ENCODE measurements at places on chromosomes 6 and 20.

DNA sequence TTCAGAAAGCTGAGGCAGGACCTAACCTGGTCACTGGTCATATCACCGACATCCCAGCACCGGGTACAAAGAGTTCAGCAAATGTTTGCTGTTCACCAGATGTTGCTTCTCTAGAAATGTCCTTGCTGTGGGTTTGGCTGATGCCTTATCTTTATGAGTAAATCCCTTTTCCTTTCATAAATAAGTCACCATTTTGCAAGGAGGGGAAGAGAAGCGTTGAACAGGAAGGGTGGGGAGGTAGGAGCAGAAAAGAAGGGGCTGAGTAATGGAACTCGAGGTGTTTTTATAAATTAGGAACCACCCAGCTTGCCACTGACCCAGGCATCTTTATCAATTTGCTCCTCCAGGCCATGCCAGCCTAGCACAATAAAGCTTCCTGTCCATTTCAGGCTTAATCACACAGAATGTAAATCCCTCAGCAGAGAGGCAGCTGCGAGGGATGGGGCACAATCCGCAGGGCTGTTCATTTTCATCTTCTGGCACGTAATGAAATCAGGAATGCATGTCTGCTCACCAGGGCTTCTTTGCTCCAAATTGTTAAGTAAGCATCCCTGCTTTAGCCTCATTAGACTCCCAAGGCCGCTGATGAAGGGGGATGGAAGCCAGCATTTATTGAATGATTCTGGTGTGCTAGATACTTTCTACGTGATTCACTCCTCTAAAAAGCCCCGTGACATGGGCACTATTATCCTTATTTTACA lies 371.9 kb upstream of the CHD6 start:
- no peak for DNase-seq

DNA sequence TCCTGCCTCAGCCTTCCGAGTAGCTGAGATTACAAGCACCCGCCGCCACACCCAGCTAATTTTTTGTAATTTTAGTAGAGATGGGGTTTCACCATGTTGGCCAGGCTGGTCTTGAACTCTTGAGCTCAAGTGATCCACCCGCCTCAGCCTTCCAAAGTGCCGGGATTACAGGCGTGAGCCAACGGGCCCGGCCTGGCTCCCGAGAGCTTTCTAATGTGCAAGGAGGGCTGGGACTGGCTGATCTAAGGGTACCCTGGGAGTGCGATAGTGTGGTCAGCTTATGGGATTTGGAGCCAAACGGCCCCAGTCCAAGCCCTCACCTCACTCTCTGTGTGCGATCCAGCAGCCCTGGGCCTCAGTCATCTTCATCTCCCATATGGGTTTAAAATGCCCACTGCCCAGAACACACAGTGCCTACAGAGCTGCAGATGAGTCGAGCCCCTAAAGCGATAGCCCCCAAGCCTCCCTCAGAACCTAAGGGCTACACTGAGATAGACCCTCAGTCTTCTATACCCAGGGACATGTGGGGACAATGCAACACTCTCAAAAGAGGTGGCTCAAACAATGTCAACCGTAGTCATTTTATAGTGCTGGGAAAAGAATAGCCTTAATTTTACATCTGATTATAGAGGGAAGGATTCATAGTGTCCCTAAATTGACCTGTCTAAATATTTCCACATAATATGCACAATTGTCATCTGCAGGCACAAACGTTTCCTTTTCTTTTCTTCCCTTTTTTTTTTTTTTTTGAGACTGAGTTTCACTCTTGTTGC lies 50.1 kb downstream of the SSR1 start:
- no peak for DNase-seq

GRCh38 chr6:146410851-146411595 lies 132.6 kb upstream of the RAB32 start:
- DNase-seq: no peak

DNA sequence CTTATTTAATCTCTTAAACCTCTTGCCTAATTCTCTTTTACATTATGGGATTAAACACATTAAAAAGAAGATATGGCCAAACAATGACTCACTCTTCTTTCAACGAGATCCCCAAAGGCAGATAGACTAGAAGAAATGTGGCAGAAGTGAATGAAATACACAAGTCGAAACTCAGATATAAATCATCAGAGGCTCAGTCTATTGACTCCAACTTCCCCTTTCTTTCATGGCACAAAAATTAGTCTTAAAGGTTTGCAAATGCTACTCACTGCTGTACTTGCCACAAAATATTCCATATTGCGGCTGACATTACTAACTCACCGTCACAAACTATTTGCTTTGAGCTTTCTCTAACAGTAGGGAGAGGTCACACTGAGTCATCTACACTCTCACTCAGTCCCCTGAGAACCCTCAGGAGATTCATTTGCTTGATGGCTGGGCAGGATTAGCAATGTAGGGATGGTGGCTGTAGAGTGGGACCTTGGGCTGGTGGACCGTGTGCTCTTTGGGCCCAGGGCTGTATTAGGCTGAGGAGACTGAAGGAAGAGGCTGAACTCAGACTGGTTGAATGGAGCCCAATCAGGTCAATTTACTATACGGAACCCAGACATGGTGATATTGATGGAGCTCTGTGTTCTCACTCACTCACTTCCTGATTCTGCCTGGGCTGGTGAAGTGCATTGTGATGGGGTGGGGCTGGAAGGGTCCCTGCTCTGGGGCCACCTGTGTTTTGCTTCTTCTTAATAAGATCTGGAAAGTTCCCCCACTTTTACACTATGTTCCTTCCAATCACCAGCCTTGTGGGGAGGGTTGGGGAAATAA lies 42.8 kb upstream of the UBR2 start:
- peak; percentile 77 for DNase-seq

- DNase-seq: no peak
Observed at GRCh38 chr6:66896415-66896814, 1189.4 kb upstream of the EYS start.

All from brain microvascular endothelial cell (primary cell).